Caco-2 (cell line): ENCODE measurements at places on chromosomes 12 and 14. TPM values are rescaled to one million over a fixed set of nuclear protein-coding genes. Genes with fewer than 3 reads are reported as not detected.

Gene RBM25
- 89.3 and 98.8 TPM in 2 replicates for total RNA-seq

Gene PRB2
- total RNA-seq: not detected in 2 replicates

DNA sequence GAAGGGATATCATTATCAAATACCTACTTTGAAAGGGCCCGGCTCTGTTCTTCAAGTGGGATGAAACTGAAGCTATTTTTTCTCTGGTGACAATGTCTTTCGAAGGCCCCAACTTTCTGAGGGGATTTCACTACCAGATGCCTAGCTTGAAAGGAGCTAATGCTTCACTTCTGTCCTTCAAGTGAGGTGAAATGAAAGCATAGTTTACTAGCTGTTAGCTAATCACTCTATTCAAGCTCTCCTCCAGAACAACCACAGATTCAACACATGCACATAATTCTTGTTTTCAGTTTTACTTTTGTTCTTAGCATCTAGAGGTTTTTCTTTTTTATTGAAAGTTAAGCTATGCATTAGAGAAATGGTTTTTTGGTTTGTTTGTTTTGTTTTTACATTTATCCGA is 571.4 kb downstream of the NOVA1 start:
- no peak for DNase-seq

DNA sequence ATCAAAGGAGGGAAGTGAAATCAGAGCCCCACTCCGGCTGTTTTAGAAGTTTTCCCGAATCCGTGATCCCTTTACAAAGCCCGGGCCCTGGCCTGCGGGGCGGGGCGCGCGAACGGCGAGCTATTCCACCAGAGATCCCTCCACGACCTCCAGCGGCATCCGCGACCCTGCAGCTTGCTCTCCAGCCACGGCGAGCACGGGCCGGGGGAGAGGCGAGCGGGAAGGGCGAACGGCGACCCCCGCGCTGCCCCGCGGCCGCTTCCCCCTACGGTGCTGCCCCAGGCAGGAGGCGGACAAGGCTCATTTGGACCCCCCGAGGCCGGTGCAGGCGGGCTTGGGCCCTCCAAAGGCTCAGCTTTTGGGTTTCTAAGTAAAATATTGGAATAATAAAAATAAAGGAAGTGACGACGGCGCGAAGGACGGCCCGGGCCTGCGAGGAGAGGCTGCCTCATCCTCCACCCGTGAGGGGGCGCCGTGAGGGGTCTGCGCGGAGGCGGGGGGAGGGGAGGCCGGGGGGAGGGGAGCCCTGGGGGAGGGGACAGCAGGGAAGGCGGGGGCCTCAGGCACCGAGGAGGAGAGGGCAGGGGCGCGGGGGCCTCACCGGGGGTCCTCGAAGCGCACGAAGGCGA is 613 bp downstream of the SRSF9 start:
- DNase-seq: peak; percentile 41

GRCh38 chr12:95072900-95073697 is at the start of gene NR2C1:
NR2C1 (minus strand) TSS chr12:95073618; CDS start chr12:95067384, 6,234 bp downstream.
- peak; percentile 96 for DNase-seq

DNA sequence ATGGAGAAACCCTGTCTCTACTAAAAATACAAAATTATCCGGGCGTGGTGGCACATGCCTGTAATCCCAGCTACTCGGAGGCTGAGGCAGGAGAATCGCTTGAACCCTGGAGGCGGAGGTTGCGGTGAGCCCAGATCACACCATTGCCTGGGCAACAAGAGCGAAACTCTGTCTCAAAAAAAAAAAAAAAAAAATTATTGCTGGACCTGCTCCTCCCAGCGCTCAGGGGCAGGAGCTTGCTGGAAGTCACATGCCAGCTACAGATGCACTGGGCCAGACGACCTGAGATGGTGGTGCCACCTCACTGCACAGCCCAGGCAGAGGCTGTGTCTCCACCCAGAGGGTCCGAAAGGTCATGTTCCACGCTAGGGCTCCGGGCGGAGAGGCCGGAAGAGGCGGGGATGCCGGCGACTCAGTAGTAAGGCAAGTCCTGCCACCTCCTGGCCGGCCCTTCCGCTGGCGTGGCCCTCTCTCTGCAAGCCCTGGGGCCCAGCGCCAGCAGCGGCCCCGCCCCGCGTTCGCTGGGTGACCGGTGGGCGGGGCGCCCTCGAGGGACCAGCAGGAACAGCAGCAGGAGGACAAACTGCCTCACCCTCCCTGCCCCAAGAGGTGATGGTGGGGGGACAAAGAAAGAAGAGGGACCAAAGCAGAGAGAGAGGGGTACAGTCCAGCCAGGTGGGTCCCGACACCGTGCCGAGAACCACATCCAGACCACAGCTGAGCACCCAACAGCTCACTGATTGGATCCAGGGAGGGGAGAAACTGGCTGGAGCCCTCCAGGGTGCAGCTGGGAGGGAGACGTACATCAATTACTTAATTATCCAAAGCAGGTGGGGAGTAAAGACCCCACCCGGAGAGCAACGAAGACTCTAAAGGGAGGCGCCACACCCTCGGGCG is 3.6 kb upstream of the RHOF start:
- peak; percentile 96 for DNase-seq
